ENCODE measurements at places on chromosomes 1 and 21. TPM values are rescaled to one million over a fixed set of nuclear protein-coding genes. Genes with fewer than 3 reads are reported as not detected.

The ARF1 gene
- total RNA-seq = 299 TPM

The LCE6A gene
- total RNA-seq = not detected

The PIGC gene
- total RNA-seq = 15.0 TPM

The TENT5C gene
- total RNA-seq = 33.1 TPM

The FCRL2 gene
- not detected for total RNA-seq

The AVPR1B gene
- not detected for total RNA-seq

The DLGAP3 gene
- 0.11 TPM for total RNA-seq

The DEPDC1 gene
- 0.08 TPM for total RNA-seq

The CA6 gene
- total RNA-seq = not detected

The MYBPH gene
- total RNA-seq = not detected

The ZNF496 gene
- total RNA-seq = 17.6 TPM

The KCNN3 gene
- total RNA-seq = 3.8 TPM

The WNT2B gene
- total RNA-seq = 11.1 TPM

The TNFAIP8L2 gene
- total RNA-seq = 2.1 TPM

The GPA33 gene
- total RNA-seq = 0.14 TPM

The NOTCH2NLA gene
- 11.6 TPM for total RNA-seq

The TMEM82 gene
- total RNA-seq = not detected

The C1orf210 gene
- total RNA-seq = not detected

The FOXD2 gene
- total RNA-seq = not detected

The RIPPLY3 gene
- not detected for total RNA-seq

The SOAT1 gene
- total RNA-seq = 18.8 TPM

The SLC22A15 gene
- 4.5 TPM for total RNA-seq

The TRMT13 gene
- 7.7 TPM for total RNA-seq

The TNFRSF14 gene
- 22.9 TPM for total RNA-seq

The CFAP74 gene
- total RNA-seq = not detected

The TBCE gene
- 19.6 TPM for total RNA-seq

The PRAMEF18 gene
- not detected for total RNA-seq

The DCST1 gene
- total RNA-seq = not detected

The SPRR2G gene
- total RNA-seq = not detected

The PLOD1 gene
- 77.8 TPM for total RNA-seq

The KCNJ9 gene
- not detected for total RNA-seq

The AGT gene
- total RNA-seq = 168 TPM

The NBPF6 gene
- not detected for total RNA-seq

The IVL gene
- not detected for total RNA-seq

The TEX35 gene
- total RNA-seq = 0.26 TPM

The CBR3 gene
- total RNA-seq = 3.1 TPM

The C1QTNF12 gene
- not detected for total RNA-seq

The KRTAP25-1 gene
- not detected for total RNA-seq

The AGBL4 gene
- total RNA-seq = 4.3 TPM

The AMY2A gene
- total RNA-seq = 0.36 TPM

The SLC44A5 gene
- 1.1 TPM for total RNA-seq

The DNASE2B gene
- not detected for total RNA-seq

The NUP210L gene
- 0.11 TPM for total RNA-seq

The EIF4G3 gene
- 44.4 TPM for total RNA-seq

The CD1D gene
- total RNA-seq = 0.64 TPM

The LAMB3 gene
- 12.6 TPM for total RNA-seq

The POU2F1 gene
- total RNA-seq = 9.6 TPM

The AADACL4 gene
- total RNA-seq = not detected

Data from right cardiac atrium (tissue), 5 donors.